ENCODE measurements at places on chromosomes 1 and 21.

DNA sequence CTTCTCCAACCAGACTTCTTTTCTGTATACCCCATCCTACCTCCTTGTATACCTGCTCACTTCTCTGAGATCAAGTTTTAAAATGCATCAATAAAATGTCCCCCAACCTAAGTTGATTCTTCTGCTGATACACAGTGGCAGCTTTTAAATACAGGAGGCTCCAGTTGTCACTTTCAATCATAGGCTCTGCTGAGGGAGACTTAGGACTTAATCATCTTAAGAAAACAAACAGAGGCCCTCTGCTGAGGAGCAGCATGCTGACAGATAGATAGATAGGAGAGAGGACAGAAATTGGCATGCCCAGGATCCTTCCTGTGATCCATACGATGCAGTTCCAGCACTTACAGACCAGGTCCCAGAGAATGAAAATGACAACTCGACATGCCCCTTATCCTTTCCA, 311.0 kb upstream of the PROX1 start:
- no peak for DNase-seq

DNA sequence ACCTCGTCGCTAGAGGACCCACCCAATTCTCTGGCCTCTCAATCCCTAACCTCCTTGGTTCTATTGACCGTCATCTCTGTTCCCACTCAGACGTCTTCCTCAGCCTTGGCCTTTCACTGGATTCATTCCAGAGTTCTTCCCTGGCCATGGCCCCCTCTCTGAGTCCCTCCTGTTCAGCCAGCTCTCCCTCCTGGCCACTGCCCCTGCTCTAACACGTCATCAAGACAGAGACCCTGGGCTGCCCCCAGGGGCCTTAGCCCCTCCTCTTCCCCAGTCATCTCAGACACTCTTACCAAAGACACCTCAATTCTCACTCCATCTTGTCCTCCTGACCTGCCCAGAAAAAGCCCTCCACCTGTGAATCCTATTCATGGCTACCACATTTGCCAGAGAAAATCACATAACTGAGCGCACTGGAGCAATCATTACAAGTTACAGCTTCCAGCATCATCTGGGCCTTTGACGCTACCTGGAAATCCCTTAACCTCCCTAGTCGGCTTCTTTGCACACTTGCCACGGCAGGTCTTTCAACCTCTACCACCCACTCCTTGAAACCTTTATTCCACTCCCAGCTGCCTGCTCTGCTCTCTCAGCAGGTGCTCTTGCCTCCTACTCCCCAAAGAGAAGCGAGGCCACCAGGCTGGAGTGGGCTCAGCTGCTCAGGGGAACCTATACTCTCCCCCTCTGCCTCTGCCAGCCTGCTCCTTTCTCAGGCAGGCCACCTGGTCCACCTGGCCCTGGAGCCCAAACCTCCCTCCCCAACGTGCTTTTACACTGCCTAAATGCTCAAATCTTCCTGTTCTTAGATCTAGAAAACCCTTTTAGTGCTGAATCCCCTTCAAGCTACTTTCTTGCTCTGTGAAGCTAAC, 14.0 kb downstream of the DCST2 start:
- DNase-seq, result no peak

DNA sequence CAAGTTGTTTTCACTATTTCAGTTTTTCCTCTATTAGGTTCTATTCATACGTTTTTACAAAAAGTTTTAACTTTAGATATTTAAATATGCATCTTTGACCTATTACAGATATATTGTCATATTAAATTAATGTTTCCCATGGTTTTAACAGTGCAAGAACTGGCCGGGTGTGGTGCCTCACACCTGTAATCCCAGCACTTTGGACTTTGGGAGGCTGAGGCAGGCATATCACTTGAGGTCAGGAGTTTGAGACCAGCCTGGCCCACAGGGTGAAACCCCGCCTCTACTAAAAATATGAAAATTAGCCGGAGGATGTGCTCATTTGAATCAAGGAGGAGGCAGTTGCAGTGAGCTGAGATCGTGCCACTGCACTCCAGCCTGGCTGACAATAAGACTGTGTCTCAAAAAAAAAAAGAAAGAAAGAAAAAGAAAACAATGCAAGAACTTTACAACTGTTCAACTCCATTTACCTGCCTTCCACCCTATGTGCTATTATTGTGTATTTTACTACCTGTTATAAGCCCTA, 19.8 kb upstream of the TINAGL1 start:
- DNase-seq, result no peak

DNA sequence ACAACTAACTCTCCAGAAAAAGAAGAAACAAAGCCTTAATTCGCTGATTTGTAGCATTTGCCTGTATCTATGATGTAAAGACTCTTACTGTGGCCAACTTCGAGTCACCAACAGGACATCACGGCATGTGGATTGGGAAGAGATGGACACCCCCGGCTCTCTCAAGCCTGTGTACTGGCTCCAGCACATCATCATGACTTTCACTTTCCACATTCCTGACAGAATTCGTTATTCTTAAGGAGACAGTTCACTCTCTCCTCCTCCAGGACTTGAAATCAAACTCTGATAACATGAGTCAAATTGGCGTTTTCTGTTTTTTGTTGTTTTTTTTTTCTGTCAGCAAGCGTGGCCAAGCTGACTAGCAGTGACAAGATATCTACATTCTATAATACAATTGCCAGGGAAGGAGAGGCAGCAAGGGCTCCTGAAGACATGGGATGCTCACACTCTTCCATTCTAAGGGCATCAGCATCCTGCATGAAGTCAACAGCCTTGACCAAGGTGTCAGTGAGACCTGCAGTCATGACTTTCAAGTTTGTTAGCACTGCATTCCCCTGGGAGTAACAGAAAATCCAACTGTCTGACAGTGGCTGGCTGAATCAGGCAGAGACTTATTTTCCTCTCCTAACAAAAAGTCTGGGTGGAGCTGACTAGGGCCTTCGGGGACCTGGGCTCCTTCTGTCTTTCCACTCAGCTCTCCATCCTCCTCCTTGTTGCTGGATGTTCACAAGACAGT, 13.3 kb upstream of the TRAF3IP3 start:
- DNase-seq, result no peak

DNA sequence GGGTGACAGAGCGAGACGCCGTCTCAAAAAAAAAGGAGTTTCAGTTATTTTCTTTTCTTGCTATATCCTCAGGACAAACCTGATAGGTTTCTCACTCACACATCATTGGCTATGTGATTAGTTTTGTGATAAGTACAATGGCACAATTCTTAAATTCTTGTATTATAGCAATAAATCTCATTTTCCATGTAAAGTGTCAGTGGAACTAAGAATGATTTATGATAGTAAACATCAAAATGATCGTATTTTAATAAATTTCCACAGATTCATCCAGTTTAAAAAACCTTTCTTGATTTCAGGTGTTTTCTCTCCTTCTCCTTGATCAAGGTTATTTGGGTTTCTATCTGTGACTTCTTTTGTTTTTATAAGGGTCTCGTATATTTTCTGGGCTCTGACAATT, 3.5 kb downstream of the DNAJC28 start:
- no peak for DNase-seq

GRCh38 chr1:996851-997712, 2.8 kb downstream of the HES4 start:
- DNase-seq, result no peak

GRCh38 chr1:210441028-210441427, 112.3 kb downstream of the HHAT start:
- no peak for DNase-seq

DNA sequence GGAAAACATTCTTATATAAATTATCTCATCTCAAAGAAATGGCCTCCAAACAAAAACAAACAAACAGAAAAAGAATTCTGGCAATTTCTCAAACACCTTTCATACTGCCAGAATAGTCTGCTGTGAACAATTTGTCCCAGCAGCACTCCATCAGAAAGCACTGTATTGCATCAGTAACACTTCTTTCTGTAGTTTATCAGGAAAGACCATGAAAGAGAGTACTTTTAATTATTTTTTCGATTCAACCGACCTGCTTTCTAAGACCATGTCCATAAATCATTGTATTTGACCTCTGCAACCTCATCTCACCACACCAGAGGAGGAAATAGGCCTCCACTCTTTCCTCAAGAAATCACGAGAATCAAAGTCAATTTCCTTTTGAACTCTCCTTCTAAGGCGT, 1579.9 kb downstream of the MRPL39 start:
- DNase-seq, result no peak

DNA sequence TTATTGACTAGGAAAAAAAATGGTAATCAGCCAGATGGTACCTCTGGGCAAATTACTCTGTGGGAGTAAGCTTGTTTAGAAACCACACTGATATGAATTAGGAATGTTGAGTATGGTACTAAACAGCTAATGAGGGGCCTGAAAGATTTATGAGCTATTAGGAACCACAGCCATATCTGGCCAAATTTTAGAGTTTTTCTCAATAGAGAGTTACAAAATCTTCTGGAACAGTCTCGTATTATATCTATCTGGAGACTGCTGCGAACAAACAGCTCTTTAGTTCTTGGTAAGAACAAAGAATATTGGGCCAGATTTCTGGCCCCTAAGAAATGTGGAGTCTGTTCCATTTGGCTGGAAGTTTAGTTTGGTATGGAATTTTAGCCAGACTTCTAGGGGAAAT, 4.9 kb upstream of the PODN start:
- DNase-seq, result no peak

DNA sequence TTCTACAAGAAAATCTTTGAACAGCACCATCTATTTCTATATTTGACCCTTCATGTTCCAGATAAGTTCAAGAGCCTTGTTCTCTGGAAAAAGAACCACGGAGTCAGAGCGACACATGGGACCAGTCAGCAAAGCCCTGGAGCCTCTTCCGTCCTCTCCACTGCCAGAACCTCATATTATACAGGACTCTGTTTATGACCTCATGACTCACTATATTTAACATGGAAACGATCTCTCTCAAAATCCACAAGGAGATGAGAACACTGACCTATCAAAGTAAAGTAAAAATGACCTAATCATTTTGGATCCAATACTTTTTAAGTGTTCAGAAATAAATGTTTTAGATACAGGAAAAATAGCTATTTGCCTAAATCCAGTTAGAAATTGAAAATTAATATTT, 124.6 kb upstream of the KRTAP19-8 start:
- no peak for DNase-seq

DNA sequence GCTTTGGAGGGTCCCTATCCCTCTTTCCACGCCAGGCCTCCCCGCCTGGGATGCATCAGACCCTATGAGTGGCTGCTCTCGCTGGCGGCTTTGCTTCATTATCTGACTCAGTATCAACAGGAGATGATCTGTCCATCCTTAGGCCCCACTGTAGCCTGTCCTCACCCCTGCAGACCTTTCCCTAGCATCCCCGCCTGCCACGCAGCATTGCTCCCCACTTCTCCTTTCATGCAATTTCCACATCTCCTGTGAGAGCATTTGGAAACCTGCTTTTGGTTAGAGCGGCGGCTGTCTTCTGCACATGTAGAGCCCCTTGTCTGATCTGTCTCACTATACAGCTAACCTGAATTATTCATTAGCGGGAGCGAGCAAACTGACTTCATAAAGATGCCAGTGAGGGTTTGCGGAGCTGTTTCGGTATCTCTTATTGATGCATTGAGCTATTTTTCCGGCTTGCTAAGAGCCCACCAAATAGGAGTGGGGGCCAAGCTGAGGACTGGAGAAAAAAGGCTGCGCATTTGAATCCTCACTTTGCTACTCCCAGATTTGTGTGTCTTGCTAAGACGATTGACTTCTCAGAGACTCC, 40.0 kb upstream of the ATP2B4 start:
- DNase-seq, result no peak
